ENCODE measurements at places on chromosomes 3 and 15.

DNA sequence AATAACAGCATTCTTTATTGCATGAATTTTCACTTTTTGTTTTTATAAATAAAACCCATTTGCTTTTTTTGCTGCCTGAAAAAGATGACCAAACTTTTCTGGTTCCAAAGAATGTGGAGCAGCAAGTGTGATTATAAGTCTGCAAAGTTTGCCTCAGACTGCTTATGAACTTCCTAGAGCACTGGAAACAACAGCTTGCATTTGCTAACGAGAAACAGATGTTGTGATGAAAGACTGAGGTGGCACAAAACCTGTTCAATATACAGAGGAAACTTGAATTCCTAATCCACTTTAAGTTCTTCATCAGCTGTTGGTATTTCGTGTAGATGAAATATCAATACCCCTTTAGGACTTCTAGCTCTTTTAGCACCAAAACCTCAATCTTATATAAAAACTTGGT, 9.3 kb downstream of the ZPLD1 start:
- DNase-seq, result no peak

- DNase-seq, result no peak
Observed at GRCh38 chr3:177321819-177322218, 124.5 kb upstream of the TBL1XR1 start.

DNA sequence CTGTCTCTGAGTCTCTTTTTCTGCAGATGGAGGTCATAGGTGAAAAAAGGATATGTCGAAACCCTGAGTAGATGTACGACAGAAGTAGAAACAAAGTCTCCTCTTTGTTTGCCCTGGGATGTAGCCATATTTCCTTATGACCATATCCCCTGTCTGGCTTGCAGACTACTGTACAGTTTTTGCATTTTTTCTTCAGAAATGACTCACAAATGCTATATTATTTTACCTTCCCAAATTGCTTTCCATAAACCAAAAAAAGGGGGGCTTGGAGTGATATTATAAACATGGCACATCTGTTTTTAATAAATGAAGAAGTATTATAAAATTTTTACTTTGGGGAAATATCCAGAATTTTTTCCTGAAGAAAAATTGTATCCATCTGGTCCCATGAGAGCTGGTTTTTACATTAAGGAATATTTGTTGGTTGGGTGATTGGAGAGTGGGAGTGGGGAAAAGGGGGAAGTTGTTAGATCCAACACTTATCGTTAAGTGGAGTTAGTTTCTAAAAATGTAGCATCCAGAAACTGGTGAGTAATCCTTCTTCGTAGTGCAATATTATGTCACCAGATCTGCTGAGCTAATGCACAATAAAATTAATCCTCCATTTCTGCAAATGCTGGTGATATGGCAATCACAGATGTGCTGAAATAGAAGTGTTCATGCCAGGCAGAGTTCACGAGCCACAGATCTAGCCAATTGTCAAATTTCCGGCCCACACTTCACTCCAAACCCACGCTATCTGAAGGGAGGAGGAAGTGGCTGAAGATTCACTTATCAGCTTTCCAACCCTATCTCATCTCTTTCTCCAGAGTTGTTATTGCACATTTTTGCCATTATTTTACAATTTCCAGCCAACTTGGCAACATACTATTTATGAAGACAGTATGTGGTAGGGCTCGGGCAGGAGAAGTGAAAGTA, 313.6 kb upstream of the ATP11B start:
- DNase-seq, result no peak

- no peak for DNase-seq
Observed at GRCh38 chr3:184349563-184350470, 11.6 kb downstream of the CLCN2 start.

DNA sequence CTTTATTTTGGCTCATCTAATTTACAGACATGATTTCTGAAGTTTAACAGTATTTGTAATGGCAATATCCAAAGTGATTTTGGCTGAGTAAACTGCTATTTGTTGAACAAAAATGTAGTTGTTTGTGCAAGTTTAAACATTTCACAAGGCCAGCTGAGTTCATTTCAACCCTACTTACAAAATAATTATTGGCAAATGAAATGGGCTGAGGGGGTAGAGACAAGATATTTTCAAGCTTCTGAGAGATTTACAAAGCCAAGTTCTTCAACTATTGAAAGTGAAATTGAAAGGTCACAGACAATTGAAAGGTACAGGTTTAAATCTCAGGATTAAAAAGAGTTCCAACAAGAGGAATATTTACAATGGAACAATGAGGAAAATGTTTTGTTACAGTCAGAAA, 77.1 kb downstream of the DUT start:
- no peak for DNase-seq

GRCh38 chr3:146544002-146544928, at the start of gene PLSCR1:
Gene PLSCR1, minus strand, starts transcription at chr3:146544607. Its CDS starts 8,055 bp downstream, at chr3:146536552.
- DNase-seq, result peak; percentile 89

GRCh38 chr15:101539930-101540329, 50.4 kb upstream of the PCSK6 start:
- DNase-seq, result no peak

DNA sequence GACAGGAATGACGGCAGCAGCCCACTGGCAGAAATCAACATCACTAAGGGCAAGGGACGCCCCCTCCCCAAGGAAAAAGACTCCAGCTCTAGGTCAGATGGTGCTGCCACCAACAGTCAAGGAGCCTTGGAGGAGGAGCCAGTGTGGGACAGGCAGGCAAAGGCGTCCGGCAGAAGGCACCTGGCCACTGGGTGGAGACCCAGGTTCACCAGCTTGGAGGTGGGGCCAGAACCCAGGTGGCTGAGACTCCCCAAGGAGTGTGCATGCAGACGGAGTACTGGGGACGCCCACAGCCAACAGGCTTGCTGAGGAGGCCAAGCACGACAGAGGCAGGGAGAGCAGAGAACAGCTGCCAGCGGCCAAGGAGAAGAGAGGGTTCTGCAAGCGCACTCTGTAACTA, 35.2 kb downstream of the PTPN23 start:
- DNase-seq, result no peak

DNA sequence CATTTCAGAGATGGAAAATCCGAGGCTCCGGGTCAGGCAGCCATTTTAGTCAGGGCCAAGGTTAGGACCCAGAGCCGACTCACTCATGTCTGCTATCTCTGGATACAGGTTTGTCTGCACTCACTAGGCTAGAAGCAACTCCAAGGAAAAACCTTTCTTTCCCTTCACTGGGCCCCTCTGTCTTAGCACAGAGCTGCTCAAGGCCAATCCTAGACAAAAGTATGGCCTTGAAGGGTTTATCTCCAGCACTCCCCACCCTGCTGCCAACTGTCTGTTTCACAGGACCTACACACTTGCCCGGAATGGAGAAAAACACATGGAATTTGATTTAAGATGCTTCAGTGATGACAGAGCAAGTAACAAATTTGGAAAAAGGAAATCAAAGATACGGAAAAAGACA, 25.6 kb downstream of the ACAN start:
- DNase-seq, result no peak

- no peak for DNase-seq
Observed at GRCh38 chr3:122443090-122443489, 27.2 kb upstream of the WDR5B start.

- DNase-seq, result peak; percentile 92
Observed at GRCh38 chr3:31067004-31067403, 172.5 kb upstream of the GADL1 start.

DNA sequence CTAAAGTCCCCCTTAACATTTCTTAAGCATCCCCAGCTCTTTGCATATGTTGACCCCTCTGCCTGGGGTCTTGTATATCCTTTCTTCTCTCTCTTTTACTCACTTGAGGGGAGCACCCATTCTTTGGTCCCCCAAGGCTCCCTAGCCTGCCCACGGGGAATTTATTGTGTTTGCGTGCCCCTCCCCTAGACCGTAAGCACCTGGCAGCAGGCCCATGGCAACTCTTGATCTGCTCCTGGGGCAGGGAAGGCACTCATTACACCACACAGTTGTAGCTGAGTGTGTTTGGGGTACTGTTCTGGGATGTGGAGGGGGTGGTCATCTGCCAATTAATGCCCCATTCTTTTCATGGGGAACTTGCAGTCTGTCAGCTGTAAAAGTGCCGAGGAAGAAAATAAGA, 27.3 kb upstream of the SMAD6 start:
- DNase-seq, result no peak

DNA sequence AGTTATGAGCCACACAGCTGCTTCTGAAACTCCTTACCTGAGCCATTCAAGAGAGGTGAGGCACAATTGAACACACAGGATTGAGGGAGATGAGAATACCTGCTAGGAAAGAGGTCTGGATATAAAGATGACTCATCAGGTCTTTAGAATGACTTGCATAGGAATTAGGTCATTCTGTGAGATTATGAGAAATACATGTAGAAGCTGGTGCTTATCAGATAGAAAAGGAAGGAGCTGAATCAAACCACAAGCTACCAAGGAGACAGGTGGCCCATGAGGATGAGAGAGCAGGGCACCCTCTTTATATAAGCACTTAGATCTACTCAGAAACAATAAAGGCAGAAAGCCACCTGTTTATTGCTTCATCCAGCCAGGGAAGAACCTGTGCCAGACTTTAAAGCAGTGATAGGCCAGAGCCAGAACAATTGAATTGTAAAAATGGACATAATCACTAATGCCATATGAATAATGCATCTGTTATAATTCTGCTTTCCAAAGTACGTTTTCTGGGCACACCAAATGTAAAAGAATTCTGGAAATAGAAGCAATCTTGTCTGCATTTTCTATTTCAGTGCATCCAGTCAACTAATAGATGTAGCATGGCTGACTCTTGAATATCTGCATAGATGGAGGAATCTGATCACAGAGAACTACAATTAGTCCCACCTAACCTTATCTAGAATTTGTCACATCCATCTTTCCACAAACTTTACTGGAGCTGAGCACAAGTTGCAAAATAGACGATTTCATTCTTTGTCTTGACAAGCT, 74.9 kb downstream of the PIK3R4 start:
- DNase-seq, result no peak

DNA sequence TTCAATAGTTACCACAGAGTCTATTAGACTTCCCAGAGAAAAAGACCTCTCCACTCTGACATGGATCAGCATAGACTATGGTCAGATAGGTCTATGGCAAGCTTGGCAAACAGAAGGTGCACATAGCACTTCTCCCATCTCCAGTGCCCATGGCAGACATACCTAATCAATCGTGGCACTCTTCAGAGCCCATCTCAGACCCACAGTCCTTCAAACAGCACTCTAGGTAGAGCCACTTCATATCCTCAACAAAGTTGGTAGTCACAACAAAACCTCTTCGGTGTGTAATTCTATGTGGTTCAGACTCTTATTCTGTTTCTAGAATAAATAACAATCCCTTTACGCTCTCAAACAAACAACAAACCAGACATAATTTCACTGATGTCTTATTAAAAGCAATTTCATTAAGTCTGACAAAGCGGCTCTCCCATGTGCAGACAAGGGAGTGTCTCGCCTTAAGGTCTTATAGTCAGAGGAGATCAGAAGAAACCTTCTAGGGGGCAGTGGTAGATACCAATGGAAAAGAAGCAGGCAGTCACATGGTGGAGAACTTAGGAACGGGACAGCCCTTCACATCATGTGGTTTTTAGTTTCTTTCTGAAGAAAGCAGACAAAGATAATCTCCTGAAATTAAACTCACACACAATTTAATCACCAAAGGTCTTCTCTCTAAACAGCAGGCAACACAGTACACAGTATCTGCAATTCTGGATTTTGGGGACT, 483.4 kb downstream of the FOXP1 start:
- DNase-seq, result no peak

DNA sequence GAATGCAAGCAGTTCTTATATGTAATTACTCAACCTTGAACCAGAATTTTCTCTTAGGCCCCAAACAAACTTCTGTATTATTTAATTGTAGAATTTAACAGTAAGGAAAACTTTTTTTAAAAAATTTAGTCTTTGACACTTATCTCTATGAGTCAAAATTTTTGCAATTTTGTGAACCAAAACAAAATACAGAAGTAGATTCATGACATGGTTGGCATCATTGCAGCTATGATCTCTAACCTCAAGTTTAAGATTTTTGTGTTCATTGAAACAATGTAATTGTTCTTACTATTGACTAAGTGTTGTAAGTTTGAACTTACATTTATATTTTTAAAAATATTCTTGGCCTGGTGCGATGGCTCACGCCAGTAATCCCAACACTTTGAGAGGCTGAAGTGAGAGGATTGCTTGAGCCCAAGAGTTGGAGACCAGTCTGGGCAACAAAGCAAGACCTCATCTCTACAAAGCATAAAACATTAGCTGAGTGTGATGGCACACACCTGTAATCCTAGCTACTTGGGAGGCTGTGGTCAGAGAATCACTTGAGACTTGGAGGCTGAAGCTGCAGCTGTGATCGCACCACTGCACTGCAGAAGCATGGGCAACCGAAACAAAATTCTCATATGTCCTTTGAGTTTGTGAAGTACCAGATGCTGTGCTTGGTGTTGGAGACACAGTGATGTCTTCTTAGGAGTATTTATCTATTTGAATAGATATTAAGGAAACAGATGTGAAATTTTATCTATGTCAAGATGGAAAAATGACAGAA, 39.7 kb downstream of the STT3B start:
- no peak for DNase-seq

DNA sequence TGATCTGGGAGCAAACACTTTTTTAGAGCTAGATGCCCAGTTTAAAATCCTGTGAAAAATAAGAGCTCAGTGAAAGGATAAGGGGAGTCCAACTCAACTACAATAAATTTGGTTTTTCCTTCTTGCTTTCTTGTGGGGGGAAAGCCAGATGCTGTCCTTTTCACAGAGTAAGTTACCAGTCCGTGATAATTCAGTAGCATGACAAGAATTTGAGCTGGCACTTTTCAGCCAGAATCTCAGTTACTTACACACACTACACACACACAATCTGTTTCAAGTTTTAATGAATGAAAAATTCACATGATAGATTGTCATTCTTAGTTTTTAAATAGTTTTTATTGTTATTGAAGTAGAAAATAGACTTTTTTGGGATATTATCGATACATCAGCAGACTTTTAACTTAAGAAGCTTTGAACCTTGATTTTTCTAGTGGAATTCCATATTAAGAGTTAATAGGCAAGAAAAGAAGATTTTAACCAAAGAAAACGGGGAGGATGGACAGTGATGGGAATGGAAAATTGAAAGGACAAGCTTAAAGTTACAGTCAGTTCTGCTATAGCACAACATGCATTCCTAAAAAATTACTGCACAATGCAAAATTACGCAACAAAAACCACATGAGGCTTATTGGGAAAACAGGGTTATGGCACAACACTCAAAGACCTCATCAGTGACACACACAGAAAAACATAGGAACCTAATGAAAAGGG, 47.0 kb downstream of the PSMD6 start:
- DNase-seq, result peak; percentile 95
